GM23248 (cell line): ENCODE measurements at places on chromosomes 5 and 9. TPM values are rescaled to one million over a fixed set of nuclear protein-coding genes. Genes with fewer than 3 reads are reported as not detected.

The BTNL9 gene
- not detected in 2 replicates for total RNA-seq

The IDNK gene
- 1.0 and 1.6 TPM in 2 replicates for total RNA-seq

The TAL2 gene
- total RNA-seq: not detected in 2 replicates

The EIF4EBP3 gene
- total RNA-seq: 0.54 and 2.3 TPM in 2 replicates

The IL3 gene
- total RNA-seq: not detected in 2 replicates

The PAEP gene
- total RNA-seq: not detected in 2 replicates

The PDE8B gene
- not detected in 2 replicates for total RNA-seq

GRCh38 chr9:121556580-121556979 lies 56.9 kb upstream of the GGTA1 start:
- peak; percentile 96 for DNase-seq

GRCh38 chr5:14011089-14012020 lies 66.9 kb upstream of the DNAH5 start:
- peak; percentile 98 for DNase-seq

GRCh38 chr5:59157068-59157467 lies 574.2 kb downstream of the RAB3C start:
- no peak for DNase-seq

GRCh38 chr5:135251093-135251492 lies 147.9 kb downstream of the MACROH2A1 start:
- DNase-seq: no peak

GRCh38 chr5:127206320-127207113 lies 84.1 kb upstream of the MEGF10 start:
- DNase-seq: peak; percentile 92

GRCh38 chr5:170131235-170131634 lies 25.5 kb downstream of the FOXI1 start:
- no peak for DNase-seq

- DNase-seq: peak; percentile 45
These were observed 123.4 kb downstream of the NXNL2 start for GRCh38 chr9:88658311-88658822.

DNA sequence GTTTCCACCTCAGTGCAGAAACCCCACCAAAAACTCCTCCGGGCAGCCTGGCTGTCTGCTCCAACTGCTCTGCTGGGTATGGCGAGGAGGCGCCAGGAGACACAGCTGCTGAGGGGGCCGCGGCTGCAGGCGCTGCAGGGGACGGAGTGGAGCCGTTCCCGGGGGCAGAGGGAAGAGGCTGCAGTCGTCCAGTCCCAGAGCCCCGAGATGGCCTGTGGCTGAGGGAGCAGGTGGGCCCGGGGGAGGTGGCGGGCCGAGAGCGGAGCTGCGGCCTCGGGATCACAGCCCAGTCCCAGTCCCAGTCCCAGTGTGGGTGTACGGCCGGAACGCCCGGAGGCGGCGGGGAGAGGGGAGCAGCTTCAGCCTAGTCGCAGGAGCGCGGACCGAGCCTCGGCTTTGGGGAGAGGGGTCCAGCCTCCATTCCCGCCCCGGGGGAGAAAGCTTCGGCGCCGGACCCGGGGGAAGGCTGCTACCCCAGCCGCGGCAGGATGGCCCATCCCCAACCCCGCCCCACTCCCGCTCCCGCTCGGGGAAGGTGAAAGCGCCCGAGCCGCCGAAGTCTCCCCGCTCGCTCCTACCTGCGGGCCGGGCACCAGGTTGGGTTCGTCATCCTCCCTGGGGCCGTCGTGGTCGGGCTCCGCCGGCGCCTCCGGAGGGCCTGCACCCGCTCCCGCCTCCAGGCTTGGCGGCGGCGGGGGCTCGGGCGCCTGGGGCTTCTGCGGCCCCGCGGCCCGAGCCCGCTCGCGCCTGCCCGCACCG lies 513 bp downstream of the FAM193B start:
- DNase-seq: peak; percentile 59

GRCh38 chr9:118938581-118938980 lies 430.7 kb downstream of the BRINP1 start:
- DNase-seq: no peak

DNA sequence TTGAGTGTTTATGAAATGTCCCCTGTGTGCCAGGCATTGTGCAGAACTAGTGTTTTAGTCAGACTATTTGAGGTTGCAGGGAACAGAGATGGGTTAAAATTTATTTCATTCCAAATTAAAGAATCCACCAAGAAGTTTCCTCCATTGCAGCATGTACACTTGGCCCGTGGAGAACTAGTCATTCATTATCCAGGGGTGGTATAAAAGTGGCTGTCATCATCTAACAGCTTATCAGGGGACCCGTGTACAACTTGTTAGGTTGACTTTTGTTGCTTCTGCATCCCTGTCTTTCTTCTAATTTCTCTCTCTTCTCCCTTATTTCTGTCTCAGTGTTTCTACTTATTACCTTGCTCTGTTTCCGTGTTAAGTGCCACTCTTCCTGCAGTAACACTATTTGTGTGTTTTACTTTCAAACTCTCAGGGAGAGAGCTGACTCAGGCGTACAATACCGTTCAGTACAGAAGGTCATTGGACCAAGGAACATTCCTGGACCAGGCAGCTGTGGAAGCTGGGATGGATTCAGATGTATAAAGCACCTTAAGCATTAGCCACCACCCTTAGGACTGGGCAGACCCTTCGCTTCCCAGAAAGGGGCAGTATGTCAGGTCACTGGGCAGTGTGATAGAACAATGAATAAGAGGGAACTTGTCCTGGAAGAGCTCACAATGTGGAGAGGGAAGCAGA lies 36.1 kb downstream of the MAP3K1 start:
- no peak for DNase-seq

DNA sequence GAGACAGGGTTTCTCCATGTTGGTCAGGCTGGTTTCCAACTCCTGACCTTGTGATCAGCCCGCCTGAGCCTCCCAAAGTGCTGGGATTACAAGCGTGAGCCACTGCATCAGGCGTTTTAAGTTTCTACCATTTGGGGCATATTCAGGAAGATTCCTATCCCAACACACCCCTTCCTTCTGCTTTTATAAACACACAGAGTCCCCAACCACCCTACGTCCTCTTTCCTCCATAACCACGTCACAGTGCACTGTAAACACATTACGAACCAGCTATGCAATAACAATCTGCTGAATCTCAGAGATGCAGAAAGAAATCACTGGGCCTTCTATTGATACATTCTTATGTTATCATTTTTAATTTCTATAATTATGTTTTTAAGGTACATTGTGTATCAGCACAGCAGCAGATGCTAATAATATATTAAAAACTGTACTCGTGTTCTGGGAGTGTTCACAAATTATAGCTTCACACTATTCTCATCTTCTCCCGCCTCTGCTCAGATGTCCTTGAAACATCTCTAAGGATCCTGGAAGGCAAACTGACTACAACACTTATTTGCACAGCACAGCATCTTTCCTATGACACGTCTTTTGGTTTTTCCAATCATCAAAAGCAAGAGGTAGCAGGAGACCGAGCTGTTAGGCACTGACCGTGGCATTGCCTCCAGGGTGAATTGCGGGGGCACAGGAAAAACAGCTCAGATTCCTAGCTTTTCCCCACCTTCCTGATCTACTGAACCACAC lies 60.2 kb downstream of the KCNIP1 start:
- DNase-seq: no peak

DNA sequence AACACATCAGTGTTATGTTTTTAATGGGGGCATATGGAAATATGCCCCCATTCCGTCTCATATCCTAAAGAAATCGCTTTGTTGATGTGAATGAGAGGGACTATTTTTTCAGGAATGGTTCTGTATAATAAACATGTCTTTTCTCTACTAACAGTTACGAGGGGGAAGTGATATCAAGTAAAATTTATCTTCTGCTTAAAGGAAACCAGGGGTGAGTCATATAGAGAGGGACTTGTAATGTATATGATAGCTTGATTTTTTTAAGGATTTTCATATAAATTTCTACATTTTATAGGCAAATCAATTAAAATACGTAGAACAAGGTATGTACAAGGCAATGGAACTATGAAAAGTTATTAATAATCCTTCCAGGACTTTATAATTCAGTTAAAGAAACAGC lies 207.1 kb downstream of the SEMA5A start:
- DNase-seq: no peak
